ENCODE measurements at places on chromosomes 12 and 14.

- peak; percentile 88 for DNase-seq
Measured at GRCh38 chr12:92593734-92594402, 108.9 kb upstream of the PLEKHG7 start.

DNA sequence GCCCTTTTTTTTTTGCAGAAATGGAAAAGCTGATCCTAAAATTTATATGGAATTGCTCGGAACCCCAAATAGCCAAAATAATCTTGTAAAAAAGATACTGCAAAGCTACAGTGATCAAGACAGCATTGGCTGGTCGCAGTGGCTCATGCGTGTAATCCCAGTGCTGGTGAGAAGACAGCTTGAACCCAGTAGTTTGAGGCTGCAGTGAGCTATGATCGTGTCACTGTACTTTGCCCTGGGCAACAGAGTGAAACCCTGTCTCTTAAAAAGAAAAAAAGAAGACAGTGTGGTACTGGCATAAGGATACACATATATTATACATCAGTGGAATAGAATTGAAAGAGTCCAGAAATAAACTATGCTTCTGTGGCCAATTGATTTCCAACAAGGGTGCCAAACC lies 5.4 kb downstream of the ITGB7 start:
- DNase-seq, result no peak

- no peak for DNase-seq
Measured at GRCh38 chr12:26688344-26688904, 144.6 kb downstream of the ITPR2 start.

- no peak for DNase-seq
Measured at GRCh38 chr14:60326274-60326673, 77.3 kb downstream of the PPM1A start.

- no peak for DNase-seq
Measured at GRCh38 chr14:40204441-40205175, 772.4 kb upstream of the FBXO33 start.

DNA sequence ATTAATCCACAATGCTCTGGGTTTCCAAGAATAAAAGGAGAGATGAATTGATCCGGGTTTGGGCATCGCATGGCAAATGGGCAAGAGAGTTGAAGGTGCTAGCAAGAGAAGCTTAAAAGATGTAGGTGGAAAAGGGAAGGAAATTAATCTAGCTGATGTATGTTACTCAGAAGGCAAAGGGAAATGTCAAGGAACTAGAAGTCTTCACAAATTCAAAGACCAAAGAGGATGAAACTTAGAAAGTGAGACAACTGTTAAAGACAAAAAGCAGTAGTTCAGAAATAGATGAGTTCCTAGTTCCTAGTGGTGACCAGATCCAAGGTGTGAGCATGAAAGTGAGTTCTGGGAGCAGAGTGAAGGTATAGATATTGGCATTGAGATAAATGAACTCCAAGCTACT lies 228.3 kb downstream of the SEC23A start:
- DNase-seq, result no peak

DNA sequence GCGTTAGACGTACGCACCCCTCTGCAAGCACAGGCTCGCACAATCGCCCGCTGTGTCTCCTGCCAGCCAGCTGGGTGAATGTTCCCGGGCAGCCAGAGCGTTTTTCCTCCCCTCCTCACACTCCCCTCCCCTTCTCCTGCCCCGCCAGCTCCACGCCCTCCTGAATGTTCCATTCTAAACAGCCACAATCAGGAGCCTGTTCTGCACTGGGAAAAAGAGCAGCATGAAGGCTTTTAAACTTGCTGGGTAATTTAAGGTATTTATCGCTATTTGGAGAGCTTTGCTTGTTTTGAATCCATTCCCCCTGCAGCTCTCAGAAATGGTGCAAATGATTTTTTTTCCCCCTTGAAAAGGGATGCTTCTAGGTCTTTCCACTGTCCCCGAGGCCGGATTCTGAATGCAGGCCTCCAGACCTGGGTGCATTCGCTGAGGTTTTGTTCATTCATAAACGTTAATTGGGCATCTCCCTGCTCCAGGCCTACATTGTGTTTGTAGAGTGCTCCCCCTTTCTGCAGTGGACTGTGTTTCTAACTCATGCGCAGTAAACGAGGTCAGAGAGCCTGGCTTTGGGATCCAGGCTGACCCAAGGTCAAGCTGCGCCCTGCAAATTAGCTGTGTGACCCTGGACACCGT lies 212.5 kb downstream of the CHST11 start:
- no peak for DNase-seq

DNA sequence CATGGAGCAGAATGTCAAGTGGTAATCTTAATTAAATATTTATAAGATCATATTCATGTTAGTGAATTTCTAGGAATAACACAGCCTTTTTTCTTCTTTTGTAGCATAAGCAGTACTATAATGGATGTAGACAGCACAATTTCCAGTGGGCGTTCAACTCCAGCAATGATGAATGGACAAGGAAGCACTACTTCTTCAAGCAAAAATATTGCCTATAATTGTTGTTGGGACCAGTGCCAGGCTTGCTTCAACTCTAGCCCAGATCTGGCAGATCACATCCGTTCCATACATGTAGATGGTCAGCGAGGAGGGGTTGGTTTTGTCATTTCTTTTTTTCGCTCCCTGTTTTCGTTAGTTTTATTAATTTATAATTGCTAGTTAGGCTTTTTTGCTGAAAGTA lies 23.1 kb downstream of the AEBP2 start:
- no peak for DNase-seq

GRCh38 chr12:132474237-132474741 lies 15.7 kb upstream of the FBRSL1 start:
- DNase-seq, result no peak

DNA sequence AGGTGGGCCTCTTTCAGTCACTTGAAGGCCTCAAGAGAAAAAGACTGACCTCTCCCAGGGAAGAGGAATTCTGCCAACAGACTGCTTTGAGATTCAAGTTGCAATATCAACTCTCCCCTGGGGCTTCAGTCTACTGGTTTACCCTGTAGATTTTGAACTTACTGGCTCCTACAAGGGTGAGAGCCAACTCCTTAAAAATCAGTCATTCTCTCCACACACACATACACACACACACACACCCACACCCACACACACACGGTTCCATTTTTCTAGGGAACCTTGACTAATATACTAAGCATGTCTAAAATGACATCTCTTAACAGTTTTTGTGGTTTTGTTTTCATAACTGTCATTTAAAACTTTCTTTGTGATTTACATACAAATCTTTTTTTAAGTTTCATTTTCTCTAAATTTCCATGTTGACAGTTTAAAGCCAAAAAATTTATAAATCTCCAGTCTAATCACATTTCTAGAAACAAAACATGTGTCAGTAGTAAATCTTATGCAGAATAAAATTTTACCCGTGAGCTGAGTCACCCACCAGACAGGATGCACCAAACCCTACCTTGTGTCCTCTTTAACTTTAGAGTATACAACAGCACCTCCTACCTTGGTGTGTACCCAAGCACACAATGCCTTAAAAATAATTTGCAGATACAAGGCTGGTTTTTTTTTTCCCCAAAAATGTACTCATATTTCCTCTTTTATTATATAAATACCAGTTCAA lies 394.6 kb downstream of the AEBP2 start:
- DNase-seq, result no peak

GRCh38 chr12:57455374-57456144 lies 452 bp downstream of the INHBE start:
- no peak for DNase-seq

All from GM12864 (cell line).